T-helper 1 cell (primary cell): ENCODE measurements at places on chromosomes 3 and 15.

- no peak for DNase-seq
Observed at GRCh38 chr3:12352253-12352652, 63.4 kb downstream of the PPARG start.

- no peak for DNase-seq
Observed at GRCh38 chr15:70264014-70264582, 166.4 kb upstream of the TLE3 start.

- DNase-seq, result no peak
Observed at GRCh38 chr3:73121669-73122331, 60.3 kb downstream of the EBLN2 start.

DNA sequence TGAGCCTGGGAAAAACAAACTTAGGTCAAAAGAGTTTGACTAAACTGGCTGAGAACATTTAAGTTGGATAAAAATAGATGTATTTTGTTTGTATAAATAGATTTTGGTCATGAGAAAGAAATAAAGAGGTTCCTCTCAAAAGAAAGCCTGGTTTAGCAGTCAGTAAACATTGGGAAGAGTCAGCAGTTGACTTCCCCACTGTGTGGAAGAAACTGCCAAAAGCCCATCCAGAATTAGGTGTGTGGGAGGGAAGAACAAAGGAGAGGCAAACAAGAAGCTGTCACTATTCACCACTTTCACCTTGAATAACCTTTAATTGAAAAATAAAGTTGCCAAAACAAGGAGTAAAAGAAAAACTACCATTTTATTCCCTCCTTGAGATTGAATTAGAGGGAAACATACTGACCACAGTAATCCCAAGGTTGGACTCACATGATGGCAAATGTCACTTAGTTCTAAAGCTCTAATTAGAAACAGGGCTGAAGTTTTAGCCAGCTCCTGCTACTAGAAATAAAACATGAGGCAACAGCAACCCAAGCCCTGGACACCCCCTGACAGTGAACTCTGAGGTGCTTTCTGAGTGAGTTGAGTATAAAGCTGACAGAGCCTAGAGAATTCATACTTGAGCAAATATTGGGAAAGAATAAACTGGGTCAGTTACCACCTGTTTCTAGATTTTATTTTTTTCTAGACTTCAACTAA, 139.3 kb downstream of the SERPINI1 start:
- DNase-seq, result no peak

GRCh38 chr3:138036572-138036971, 26.6 kb downstream of the CLDN18 start:
- no peak for DNase-seq

- DNase-seq, result no peak
Observed at GRCh38 chr3:18247139-18247695, 177.9 kb downstream of the SATB1 start.

DNA sequence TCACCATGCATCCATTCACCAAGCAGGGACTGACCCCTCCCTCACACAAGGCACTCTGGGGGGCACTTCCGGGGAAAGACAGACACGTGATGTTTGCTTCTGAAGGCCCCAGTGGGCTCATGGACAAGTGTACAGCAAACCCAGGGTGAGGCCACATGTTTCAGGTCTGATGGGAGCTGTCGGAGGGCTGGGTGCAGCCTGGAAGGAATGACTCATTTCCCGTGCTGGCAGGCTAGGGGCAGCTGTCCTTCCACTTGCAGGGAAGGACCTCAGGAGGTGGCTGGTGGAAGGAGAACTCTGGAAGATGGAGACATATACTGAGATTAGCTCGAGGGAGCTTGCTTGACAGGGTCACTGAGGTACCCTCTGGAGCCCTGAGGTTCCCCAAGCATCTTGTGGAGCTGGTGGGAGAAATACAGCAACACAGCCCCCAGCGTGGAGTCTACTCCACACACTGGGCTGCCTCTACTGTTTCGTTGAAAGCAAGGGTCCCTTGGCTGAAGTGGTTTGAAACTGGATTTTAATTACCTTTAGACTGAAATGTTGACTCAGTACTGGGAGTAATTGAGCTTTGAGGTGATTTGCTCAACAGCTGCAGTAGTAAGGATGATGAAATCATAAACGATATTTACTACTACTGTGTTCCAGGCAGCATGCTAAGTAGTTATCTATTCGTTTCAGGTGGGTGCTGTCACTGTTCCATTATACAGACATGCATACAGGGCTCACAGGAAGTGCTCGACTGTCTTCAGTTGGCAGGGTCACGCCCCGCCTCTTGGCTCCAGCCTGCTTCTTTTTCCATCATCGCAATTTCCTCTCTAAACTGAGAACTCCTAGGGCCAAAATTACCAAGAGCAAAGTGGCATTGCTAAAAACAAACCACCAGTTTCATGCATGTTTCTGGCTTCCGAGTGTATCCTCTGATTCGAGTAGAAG, 230.4 kb downstream of the ADAMTS17 start:
- no peak for DNase-seq
